Foreskin fibroblast (primary cell): ENCODE measurements at places on chromosomes 5 and 9.

DNA sequence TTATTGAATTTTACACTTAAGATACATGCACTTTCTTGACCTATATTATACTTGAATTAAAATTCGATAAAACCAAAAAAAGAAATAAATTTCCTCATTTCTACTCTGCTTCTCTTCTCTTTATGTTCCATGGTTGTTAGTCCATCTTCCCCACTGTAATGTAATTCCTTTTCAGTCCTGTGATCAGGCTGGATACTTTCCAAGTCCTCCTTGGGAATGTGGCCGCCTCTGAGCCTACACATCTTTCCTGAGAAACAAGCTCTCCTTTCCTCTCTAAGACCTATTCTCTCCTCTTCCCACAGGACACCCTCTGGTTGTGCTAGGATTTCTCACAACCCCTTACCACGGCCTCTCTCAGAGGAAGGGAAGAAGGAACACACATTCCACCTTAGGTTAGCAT is 285.1 kb downstream of the DNAH5 start:
- no peak for DNase-seq

- peak; percentile 43 for DNase-seq
These were observed 18.9 kb downstream of the SLC22A5 start for GRCh38 chr5:132388244-132389050.

DNA sequence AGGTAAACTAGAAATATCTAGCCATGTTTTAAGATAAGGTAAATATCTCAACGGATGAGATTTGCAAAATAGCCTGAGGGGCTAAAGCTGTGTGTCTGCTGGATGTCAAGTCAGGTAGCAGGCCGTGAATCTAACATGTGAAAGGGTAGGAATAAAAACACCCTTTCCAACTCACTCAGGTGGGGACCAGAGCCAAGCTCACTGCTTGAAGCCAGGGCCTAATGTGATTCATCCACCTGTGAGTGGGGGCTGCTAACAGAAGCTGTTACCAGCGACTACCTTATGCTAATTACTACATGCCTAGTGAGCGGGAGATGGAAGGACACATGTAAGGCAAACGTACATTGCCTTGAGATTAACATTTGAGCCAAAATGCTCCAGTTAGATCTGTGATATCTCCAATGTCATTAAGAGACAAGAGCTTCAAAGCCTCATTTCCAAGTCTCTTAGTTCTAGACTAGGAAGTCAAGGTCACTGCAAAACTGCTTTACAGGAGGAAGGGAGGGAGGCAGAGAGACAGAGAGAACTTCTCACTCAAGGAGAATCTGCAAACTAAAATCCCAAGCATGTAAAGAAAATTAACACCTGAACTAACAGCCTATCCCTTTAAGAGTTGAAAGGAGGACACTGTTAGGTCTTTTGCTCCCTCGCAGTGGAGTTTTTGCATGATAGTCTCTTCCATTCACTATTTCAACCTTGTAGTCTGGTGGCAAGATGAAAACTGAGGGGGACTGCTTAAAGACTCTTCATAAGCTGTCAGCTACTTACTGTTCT is 141.6 kb upstream of the RPS23 start:
- no peak for DNase-seq

- no peak for DNase-seq
These were observed 486.6 kb downstream of the CCDC171 start for GRCh38 chr9:16039218-16039987.

DNA sequence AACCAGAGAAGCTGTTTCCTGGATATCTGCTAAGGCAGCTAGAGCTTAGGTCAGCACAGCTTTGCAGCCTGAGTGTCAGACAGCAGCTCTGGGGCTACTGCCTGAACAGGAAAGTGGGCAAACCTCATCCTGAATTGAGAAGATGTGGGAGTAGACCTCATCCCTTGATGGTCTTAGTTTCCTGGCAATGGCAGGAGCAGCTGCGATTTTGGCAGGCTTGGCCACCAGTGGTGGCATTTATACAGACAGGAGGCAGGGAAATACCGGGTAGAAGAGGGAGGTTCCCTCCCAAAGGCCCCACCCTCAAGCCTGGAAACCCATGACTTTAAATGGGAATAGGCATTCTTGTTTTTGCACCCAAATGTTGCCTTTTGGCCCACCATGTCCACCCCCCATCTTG is 69.7 kb downstream of the LIX1 start:
- DNase-seq = no peak

- no peak for DNase-seq
These were observed 22.1 kb downstream of the IQGAP2 start for GRCh38 chr5:76425146-76425545.

- no peak for DNase-seq
These were observed 146.4 kb upstream of the SMIM23 start for GRCh38 chr5:171639205-171639621.

- peak; percentile 78 for DNase-seq
These were observed 86.2 kb downstream of the PTPN3 start for GRCh38 chr9:109411798-109412352.

DNA sequence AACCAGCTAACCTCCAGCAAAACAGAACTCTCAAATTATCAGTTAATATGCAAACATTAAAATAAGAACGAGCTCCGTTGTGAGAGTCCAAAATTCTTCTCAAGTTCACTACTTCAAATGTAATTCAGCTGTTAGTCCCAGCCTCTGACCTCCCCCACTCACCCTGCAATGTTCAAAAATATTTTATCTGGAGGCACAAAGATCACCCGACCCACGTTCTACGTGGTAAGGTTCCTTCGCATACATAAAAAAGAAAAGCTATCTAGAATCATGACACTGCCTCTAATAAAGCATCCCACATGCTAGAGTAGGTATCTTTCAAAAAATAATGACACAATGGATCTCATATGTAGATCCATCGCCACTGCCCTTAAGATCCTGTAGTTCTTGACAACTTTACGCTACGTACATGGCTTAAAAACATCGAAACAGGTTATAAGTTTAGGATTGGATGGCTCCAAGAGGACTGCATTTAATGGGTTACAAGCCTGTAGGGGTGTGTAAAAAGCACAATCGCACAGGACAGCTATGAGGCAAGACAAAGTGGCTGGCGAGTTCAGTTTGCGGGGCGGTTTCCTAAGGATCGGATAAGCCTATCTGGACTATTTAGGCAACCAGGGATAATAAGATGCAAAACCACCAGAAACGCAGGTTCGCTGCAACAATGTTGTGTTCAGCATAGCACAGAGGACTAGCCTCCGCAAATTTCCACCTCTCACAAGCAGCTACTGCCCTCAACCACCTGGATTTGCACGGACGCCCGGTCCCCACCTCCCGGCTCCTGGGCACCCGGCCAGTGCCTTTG is 969 bp downstream of the CLK4 start:
- no peak for DNase-seq

DNA sequence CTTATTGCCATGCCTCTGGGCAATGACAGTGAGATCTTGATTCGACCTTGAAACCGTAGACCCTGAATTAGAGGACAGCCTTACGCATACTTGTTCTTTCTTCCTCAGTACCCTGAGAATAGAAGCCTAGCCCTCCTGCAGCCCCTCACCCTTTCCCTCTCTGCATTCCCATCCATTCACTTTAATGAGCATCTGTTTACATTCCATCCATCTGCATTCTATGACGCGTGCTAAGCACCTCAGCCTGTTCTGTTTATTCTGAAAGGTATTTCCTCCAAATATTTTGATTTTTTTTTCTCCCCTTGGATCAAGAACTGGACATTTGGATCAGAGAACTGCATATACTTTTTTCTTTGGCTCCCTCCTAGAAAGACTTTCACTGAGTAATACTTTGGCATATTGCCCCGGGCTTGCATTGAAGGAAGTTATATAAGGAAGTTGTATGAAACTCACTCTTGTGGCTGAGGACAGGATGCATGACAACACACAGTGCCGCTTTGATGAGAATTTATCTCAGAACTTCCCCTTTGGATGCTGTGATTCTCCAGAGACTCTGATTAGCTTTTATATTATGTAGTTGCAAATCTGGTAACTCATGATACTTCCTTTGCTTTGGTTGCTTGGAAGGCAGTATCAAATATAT is 15.7 kb downstream of the TMEM8B start:
- DNase-seq = peak; percentile 86

DNA sequence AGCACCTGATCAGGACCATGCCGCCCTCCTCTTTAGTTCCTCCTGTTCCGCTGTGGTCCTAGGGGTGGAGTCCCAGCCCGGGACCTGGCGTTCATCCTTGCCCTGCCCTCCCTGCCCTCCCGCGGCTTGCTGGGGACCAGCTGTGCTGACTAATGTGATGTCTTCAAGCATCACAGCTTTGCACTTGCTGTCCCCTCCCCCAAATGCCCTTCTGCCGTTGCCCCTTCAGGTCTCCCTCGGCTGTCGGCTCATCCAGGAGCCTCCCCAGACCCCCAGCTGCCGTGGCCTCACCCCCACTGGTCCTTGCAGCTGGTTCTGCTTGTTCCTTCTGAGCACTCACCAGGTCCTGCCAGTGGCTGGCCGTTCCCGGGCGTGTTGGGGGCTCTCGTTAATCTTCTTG is 19.9 kb downstream of the RXRA start:
- peak; percentile 52 for DNase-seq

DNA sequence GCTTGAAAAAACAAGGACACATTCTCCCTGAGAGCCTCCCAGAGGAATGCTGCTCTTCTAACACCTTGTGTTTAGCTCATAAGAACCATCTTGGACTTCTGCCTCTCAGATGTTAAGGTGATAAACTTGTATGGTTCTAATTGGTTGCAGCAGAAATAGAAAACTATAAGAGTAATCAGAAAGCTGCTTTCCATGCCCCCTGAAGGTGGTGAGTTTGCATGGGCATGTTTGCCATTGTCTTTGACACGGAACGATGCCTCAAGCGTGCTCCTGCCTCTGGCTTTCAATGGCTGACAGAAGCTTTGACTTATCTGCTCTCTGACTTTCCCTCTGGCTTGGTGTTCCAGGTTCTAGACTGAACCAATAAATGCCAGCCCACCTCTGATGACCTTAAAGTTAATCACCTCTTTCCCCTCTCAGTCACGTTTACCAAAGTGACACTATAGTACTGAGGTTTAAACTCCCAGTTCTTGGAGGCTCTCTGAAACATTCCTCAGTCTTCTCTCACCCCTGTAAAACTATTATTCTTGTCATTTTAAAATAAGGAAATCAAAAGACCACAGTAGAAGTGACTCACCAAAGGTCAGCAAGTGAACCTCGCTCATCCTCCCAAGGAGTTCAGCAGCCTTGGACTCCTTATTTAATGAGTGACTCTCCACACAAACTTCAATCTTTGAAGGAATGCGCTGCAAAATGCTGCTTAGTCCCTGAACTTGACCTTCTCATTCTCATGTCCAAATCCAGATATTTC is 103.6 kb downstream of the PIK3R1 start:
- peak; percentile 90 for DNase-seq

GRCh38 chr5:124630767-124631704 is 115.4 kb downstream of the ZNF608 start:
- DNase-seq = no peak

GRCh38 chr9:131578731-131579504 is 33.6 kb downstream of the PRRT1B start:
- DNase-seq = no peak

DNA sequence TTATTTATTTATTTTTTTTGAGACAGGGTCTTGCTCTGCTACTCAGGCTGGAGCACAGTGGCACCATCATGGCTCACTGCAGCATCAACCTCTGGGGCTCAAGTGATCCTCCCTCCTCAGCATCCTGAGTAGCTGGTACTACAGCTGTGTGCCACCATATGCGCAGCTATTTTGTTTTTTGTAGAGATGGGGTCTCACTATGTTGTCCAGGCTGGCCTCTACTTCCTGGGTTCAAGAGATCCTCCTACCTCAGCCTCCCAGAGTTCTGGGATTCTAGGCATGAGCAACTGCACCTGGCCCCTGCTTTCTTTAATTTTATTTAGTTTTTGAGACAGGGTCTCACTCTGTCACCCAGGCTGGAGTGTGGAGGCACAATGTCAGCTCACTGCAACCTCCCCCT is 19.5 kb upstream of the ZDHHC12 start:
- DNase-seq = no peak

DNA sequence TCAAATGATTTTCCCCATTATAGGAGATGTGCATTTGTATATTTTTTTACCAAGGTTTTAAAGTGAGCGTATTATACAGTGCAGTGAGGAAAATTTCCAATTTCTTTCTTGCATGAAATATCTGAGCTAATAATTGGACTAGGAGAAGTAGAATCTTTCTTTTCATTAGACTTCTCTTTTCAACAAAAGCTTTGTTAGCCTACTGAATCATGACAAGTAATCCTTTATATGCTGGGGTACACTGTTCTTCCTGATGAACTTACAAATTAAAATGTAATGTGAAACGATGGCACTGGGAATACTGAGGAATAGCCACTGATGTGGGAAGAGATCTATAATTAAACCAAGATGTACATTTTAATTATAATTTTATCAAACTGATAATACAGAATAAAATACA is 829.6 kb downstream of the PTPRD start:
- no peak for DNase-seq

DNA sequence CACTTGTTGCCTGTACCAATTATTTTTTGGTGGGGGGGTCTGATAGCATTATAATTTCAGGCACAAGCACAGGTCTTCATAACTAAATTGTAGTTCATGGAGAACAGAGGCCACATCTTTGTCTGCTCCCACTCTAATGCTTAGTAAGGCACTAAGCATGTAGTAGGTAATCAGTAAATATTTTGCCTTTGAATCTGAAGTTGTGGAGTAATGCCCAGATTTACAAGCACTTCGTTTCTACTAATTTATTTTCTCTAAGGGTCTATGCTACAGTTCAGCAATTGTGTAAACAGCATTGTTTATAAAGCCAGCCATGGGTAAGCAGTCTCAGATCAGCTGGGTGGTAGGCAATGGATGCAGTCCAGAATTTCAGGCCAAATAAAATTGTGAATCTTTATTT is 78.6 kb downstream of the GRIA1 start:
- peak; percentile 57 for DNase-seq

DNA sequence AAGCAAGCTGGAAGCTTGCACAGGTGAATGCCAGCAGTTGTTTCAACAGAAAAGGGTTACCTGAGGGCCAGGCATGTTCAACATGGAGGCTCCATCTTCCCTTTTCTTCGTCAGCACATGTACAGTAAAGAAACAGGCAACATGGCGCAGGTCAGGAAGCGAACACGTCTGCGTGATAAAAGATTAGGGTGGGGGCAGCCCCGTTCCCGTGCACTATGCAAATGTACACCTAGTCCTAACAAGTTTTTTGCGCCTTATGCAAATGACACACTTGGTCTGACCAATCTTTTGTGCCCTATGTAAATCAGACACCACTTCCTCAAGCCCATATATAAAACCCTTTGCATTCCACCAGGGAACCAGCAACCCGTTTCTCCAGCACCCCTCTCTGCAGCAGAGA is 452.1 kb upstream of the PTPRD start:
- DNase-seq = no peak
